ENCODE measurements at places on chromosomes 4 and X.

- no peak for DNase-seq
Measured at GRCh38 chrX:38129366-38129765, 91.3 kb downstream of the SRPX start.

- no peak for DNase-seq
Measured at GRCh38 chr4:58734030-58734674, 1624.0 kb upstream of the IGFBP7 start.

DNA sequence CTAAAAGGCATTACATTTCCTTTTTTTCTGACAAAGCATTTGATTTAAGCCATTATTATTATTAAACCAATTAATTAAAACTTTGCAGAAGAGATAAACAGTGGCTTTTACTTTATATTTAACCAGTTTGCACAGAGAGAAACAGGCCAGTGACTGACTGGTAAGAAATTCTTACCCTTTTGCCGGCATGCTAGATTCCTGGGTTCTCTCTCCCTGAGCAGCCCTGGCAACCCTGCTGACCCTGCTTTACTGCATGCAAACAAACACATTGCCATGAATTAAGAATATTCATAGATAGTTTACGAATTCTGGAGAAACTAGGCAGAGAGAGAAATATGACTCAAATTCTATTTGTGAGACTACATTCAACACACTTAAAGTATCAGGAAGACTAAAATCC is 1381.4 kb upstream of the IGFBP7 start:
- no peak for DNase-seq

DNA sequence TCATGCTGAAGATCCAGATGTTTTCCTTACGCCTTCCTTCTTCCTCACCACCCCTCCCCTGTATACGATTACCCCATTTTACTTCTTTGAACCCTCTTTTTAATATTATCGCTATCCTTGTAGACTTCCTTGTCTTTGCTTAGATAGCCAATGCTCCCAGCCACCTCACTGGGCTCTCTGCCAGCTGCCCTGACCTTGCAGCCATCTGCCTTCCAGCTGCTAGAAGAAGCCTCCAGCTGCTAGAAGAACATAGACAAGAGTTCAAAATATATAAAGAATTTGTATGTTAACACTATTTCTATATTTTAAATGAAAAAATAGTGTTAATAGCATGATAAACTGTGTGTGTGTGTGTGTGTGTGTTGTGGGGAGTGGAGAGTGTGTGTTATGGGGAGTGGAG is 374.7 kb downstream of the ANKRD50 start:
- peak; percentile 53 for DNase-seq

DNA sequence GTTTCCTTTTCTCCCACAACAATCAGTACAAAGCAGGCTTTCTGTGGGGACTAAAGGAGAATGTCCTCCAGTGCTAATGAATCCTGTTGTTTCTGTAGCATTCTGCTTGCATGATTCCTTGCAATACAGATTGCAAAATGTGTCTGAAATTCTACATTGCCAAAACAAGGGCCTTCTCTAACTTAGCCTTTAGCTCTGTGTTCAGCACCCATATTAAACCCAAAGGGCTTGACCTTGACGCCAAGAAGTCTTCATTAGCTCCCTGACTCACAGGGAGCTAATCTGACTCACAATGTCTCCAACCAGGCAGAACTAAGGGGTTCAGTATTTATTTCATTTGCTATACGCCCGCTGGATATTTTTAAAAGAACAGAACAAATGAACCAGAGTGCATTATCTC is 241.4 kb upstream of the CLNK start:
- no peak for DNase-seq

GRCh38 chr4:4443821-4444220 is 56.9 kb downstream of the NSG1 start:
- DNase-seq: no peak

- no peak for DNase-seq
Measured at GRCh38 chr4:108130955-108131354, 37.8 kb downstream of the LEF1 start.

- DNase-seq: no peak
Measured at GRCh38 chrX:114964374-114964773, 53.0 kb downstream of the IL13RA2 start.

GRCh38 chr4:110183643-110184042 is 14.8 kb downstream of the ELOVL6 start:
- no peak for DNase-seq

DNA sequence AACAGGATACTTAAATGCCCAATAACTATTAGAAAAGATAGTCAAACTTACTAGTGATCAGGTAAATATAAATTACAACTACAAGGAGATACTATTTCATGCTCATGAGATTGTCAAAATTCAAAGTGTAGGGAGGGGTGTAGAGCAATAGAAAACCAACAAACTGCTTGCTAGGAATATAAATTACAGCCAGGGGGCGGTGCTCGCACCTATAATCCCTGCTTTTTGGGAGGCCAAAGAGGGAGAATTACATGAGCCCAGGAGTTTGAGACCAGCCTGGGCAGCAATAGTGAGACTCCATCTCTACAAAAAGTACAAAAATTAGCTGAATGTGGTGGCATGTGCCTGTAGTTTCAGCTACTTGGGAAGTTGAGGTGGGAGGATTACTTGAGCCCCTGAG is 556.5 kb upstream of the NR3C2 start:
- DNase-seq: no peak

GRCh38 chr4:9962611-9963314 is 58.5 kb downstream of the SLC2A9 start:
- no peak for DNase-seq

- DNase-seq: no peak
Measured at GRCh38 chrX:114162068-114162735, 421.7 kb upstream of the HTR2C start.

DNA sequence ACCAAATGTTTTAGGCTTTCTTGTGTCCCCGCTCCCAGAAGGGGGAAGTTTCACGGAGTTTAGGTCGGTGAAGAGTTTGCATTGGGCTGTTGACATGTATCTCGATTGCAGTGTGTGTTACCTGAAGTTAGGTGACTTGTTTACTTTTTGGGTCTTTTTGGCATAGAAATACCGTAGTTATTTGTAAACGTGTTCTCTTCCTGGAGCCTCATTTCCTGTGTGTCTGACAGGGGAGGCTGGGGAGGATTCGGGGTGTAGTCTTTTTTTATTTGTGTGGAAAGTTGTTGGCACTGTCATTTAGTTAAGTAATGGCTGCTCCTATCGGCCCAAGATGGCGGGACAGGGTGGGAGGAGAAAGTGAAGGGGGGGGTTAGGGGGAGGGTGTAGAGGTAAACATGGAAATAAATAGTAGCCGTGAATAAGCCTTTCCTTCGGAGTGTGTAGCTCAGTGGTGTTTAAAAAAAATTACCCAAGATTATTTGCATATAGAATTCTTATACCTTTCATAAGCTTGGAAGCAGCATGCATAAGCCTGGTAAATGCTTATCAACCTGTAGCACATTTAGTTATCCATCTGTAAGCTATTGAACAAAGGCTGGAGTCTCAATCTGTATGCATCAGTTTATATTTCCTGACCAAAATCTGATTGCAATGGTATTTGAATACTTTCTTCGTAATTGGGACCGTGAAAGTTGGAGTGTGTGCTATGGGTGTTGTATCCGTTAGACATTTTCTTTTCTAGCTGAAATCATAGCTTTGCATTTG is 1.6 kb downstream of the KDM6A start:
- DNase-seq: peak; percentile 33

DNA sequence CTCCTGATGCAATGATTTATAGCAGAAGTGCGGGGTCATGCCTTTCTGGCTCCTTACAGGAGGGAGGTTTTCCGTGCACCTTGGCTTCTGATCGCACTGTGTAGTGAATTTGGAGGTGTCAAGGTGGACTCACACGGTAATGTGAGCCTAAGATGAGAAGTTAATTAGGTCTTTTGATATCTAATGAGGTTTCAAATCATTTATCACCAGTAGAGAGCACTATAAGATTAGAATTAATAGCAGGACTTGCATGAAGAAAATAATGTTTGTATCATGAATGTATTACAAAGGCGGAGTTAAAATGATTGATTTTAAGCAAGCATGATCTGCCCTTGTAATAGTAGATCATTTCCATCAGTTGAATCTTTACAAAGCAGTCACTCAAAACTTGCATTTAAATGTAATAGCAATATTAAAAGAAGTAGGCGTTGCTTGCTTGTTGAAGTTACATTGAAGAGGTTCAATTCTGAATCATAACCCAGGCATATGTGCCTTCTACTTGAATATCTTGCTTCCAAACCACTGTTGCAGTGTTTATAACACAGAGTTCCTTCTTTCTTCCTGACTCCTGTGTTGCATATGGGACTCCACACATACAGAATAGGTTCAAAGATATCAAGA is 152.1 kb downstream of the FMR1NB start:
- no peak for DNase-seq

- no peak for DNase-seq
Measured at GRCh38 chrX:1476682-1477081, 24.0 kb upstream of the ASMTL start.

GRCh38 chr4:182752158-182752910 is 164.9 kb downstream of the DCTD start:
- no peak for DNase-seq

DNA sequence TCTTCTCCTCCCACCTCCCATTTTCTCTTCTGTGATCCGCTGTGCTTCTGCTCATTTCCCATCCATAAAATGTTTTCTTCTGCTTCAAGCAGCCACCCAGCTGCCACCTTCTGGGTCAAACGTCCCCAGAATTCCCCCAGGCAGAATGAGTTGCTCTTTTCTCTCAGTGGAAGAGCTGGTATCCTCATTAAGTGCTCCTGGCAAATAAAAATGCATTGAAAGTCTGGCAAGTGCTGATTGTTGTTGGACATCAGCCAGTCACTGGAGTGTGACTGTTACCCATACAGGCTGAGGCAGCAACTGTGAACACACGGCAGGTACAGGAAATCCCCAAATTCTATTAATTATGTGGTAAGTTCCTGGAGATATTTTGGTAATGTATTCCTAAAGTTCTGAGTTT is 52.6 kb downstream of the LIMCH1 start:
- no peak for DNase-seq

GRCh38 chr4:93841803-93842345 is 13.3 kb downstream of the ATOH1 start:
- no peak for DNase-seq

DNA sequence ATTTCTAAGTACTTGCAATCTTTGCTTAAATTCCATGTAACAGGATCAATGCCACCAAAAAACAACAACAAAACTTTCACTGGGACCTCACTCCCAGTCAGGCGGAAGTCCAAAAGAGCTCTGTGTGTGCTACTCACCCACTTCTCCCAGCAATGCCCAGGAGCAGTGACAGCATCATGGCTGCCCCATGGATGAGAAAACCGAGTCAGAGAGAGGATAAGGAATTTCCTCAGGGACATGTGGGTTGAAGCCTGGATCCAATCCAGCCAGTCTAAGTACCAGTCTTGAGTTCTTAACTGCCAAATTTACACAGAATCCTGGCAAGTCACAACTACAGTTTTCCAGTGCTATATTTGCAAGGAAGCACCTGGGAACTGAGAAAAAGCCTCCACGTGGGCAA is 64.5 kb downstream of the STX18 start:
- no peak for DNase-seq

DNA sequence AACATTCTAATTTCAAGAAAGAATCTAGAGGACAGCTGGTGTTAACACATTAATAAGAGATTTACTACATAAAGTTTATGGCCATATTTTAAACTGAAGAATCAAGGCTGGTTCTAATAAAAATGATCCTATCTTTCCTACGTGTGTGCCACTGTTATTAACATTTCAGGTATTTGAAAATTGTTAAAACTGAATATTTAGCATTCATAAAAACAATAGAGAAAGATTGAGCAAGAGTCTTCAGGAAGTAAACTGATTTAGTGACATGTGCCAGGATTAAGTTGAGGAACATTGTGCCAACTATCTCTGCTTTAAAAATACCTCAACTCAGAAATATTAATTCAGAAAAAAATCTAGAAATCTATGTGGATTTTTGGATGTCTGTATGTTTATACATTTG is 810.1 kb downstream of the FAT4 start:
- DNase-seq: no peak
